ENCODE measurements at places on chromosomes 16 and 17.

- no peak for DNase-seq
Observed at GRCh38 chr16:71360378-71360777, 1.9 kb downstream of the CALB2 start.

- no peak for DNase-seq
Observed at GRCh38 chr17:30226878-30227277, 8.6 kb downstream of the SLC6A4 start.

DNA sequence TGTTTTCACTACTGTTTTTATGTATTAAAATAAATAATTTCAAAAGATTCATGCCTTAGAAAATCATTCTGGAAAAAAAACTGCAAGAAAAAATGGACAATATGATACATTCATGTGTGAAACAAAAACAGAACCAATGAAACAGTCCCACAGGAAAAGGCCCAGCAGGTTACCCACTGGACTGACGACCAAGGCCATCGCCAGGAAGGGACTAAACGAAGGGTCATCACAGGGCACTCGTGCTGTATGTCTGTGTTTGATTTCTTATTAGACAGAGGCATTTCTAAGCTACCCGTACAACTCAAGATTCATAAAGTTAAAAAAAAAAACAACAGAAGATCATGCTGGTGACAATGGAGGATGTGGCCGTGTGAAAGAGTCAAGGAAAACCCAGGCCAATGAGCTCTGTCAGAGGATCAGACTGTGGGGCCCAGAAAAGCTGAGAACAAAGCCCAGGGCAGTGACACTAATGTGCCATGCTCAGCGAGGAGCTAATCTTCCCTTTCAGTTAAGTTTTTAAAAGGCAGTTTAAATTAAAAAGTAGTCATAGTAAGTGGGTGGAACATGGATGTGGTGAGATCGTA is 31.8 kb downstream of the NSMCE1 start:
- DNase-seq, result no peak

- DNase-seq, result no peak
Observed at GRCh38 chr17:57636274-57636673, 108.8 kb downstream of the CCDC182 start.

- no peak for DNase-seq
Observed at GRCh38 chr17:57670769-57671569, 74.1 kb downstream of the CCDC182 start.

- no peak for DNase-seq
Observed at GRCh38 chr17:45361451-45361850, 44.6 kb upstream of the MAP3K14 start.
